ENCODE measurements at places on chromosomes 5 and 9.

DNA sequence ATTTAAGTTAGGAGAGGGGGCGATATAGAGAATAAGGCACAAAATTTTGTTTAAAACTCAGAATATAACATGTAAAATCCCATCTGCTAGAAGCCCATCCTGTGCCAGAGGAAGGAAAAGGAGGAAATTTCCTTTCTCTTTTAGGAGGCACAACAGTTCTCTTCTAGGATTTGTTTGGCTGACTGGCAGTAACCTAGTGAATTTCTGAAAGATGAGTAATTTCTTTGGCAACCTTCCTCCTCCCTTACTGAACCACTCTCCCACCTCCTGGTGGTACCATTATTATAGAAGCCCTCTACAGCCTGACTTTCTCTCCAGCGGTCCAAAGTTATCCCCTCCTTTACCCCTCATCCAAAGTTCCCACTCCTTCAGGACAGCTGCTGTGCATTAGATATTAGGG is 18.3 kb downstream of the MOCS2 start:
- DNase-seq = no peak

- DNase-seq = no peak
Measured at GRCh38 chr5:123659011-123659410, 147.0 kb downstream of the CSNK1G3 start.

GRCh38 chr9:97529363-97530076 is 28.1 kb downstream of the TMOD1 start:
- DNase-seq = no peak

DNA sequence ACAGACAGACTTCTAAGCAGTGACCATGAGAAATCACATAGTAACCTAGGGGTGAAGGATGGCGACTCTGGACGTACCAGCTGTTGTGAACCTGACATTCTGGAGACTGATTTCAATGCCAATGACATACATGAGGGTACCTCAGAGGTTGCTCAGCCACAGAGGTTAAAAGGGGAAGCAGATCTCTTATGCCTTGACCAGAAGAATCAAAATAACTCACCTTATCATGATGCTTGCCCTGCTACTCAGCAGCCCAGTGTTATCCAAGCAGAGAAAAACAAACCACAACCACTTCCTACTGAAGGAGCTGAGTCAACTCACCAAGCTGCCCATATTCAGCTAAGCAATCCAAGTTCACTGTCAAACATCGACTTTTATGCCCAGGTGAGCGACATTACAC is 38.0 kb upstream of the CCDC152 start:
- no peak for DNase-seq

- DNase-seq = no peak
Measured at GRCh38 chr5:72465601-72466563, 41.3 kb downstream of the ZNF366 start.

- no peak for DNase-seq
Measured at GRCh38 chr5:170497311-170498038, 6.3 kb upstream of the KCNIP1 start.

DNA sequence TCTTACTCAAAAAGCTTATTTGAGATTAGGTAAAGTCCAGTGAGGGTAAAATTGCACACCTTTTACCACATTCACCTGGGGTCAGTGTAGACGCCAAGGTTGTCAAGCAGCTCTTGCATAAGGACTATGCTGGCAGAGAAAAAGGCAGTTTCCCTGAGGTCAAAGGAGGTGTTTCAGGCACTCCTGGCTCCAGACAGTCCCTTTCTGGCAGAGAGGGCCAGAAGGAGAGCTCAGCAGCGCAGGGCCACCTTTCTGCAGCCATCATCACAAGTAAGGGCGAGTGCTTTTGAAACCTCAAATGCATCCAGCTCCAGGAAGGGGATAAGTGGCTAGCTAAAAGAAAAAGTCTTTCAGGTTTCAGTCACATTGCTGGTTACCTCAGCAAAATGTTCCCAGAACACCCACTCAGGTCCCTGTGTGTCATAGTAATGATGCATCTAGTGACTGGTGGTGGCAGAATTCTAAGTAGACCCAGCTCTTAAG is 16.7 kb upstream of the IL13 start:
- DNase-seq = no peak

GRCh38 chr5:133460172-133460758 is 152.1 kb downstream of the FSTL4 start:
- no peak for DNase-seq

GRCh38 chr5:115487756-115488155 is 56.8 kb downstream of the FEM1C start:
- DNase-seq = no peak

DNA sequence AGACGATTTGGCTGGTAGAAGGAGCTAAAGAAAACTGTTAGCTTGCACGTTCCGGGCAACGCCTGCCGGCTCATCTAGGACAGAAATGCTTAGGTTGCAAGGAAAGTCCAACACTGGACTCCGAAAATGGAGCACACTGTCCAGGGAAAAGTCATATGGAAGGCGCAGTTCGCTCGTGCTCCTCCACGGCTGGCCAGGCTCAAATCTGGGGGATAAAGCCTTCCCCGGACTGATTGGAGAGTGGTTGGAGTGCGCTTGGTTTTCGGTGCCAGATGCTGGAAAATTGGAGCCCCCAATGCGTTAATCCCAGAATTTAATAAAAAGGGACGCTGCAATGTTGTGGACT is 955 bp downstream of the CDH6 start:
- DNase-seq = no peak

GRCh38 chr5:171484460-171484899 is 65.0 kb downstream of the FGF18 start:
- no peak for DNase-seq

- no peak for DNase-seq
Measured at GRCh38 chr9:76292658-76293057, 101.6 kb downstream of the RFK start.

DNA sequence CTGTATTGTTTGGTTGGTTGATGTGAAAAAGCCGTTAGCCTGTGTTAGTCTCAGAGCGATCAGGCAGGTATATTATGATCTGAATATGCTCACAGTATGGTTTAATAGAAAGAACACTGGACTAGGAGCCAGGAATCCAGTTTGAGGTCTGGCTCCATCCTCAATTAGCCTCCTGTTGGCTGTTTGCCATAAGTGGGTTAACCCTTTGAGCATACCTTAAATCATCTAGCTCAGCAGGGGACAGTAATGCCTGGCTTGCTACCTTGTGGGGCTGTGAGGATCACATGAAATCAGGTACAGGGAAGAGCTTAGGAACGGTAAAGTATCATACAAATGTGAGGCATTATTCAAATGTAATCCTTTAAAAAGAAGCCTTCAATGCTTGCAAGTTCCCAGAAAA is 104.7 kb downstream of the CMYA5 start:
- DNase-seq = no peak

- no peak for DNase-seq
Measured at GRCh38 chr5:168156170-168156569, 135.3 kb upstream of the WWC1 start.

- DNase-seq = no peak
Measured at GRCh38 chr9:87035879-87036278, 88.6 kb upstream of the GAS1 start.

GRCh38 chr5:25944786-25945185 is 1093.6 kb downstream of the CDH9 start:
- DNase-seq = no peak

DNA sequence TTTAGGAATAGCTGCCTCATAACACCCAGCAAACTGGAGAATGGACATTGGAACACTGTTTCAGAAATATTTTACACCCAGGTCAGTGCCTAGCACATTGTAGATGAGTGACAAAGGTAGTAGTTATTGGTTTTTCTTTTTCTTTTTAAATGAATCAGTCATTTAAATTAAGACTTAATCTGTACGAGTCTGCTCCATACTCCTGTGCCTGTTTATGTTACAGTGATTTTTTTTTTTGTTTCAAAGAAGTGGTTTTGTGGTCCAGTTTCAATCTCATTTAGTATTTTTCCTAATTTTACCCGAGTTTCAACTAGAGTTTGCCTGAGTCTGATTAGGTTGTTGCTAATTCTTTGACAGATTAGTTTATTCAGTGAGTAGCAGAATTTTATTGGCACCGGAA is 16.2 kb downstream of the LMNB1 start:
- DNase-seq = no peak

DNA sequence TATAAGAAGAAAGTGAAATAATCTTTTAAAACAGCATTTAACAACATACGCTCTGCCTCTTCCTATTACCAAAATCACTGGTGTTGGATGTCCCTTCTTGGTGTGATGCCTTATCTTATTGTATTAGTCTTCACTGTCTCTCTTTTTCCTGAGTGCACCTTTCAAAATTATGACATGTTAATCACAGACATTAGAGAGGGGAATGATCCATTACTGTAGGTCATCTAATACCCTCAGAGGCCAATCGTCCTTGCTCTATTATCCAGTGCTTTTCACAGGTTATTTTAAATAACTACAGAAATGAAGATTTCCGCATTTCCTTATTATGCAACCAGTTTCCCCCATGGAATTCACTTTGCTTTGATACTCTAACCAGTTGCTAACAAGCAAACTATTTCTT is 1292.7 kb downstream of the MAT2B start:
- no peak for DNase-seq

- no peak for DNase-seq
Measured at GRCh38 chr9:135309763-135310125, 169.8 kb upstream of the PPP1R26 start.

- DNase-seq = no peak
Measured at GRCh38 chr5:56815658-56816545, 553 bp downstream of the MAP3K1 start.

DNA sequence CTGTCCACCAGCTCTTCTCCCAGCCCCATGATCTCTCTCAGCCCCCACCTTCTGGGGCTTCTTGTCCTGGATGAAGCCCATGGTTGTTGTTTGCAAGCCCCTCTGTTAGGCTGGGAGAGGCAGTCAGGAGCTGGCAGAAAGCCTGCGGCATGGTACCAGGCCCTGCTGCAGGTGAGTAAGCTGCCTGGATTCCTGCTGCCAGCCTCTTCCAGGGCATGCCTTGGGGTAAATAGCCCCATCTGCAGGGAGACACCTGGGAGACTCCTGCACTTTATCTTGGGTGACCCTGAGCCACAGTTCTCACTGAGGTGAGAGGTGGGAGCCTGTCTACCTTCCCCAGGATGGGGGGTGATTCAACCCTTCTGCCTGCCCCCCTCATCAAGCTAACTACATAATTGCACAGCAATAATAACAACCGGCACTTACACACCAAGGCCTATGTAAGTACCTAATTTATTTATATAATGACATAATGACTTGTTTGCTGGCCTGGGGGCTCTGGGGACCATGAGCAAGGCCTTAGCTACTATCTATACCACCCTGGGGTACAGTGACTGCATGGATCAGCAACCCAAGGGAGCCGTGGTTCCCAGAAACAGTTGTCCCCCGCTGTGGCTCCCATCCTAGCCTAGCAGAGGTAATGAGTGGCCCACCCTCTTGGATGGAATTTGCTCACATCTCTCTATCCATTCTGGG is 116.0 kb downstream of the PSD2 start:
- DNase-seq = no peak

DNA sequence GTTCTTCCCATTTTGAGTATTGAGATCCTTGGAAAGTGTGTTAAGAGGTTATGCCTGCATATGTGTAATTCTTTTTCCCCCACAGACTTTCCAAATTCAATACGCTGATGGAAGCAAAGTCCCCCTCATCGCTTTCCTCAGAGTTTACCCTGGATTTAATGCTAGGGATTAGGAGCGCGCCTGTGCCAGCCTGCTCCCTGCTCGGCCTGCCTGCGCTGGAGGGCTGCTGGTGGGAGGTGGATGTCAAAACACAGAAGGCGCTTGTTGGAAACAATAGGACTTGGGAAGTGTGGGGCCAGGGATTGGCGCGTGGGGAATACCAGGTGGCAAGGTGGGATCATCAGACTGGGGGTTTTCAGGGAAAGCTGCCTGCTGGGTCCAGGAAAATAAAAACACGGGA is 39.8 kb upstream of the PTCH1 start:
- DNase-seq = no peak

DNA sequence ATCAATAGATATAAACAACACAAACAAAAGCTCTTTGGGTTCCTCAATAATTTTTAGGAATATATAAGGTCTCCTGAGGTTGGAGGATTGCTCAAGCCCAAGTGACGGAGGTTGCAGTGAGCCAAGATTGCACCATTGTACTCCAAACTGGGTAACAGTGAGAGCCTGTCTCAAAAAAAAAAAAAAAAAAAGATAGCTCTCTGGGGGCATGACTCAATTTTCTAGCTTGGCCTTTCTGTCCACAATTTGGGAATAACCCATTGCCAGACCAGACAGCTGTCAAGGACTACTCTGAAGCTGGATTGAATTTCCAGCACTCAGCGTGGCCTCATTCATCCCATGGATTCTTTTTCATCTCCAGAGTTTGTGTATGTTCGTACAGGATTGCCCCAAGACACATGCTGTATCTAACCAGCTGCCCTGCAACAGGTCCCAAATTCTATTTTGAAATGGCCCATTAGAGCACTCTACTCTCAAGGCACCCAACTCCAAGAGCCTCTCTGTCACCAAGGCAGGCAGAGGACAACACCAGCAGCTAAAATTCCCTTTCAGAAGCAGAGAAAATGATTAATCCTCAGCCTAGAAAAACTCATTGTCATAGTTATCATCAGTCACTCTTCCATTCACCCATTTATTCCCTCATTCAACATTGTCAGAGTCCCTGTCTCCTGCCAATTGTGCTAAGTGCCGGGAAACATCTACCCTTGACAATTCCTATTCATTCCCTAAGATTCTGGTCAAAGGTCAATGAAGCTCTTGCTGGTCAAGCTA is 8.7 kb downstream of the FAM193B start:
- no peak for DNase-seq

DNA sequence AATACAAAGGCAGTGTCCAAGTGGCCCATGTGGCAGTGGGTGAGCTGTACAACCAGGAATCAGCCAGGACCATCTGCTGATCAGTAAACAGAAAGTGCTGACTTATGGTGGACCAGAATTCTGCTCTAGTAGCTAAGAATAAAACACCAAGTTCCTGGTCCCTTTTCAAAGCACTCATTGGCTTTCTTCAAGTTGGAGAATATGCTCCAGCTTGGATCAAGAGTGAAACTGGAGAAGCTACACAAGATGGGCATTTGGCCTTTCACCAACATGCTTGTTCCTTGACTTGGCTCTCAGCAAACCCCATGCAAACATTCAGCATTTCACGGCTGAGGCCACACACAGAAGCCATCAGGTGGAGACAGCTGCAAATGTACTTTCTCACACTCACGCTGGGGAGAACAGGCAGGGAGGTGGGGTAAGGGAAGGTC is 32.1 kb downstream of the MARCHF3 start:
- DNase-seq = no peak

DNA sequence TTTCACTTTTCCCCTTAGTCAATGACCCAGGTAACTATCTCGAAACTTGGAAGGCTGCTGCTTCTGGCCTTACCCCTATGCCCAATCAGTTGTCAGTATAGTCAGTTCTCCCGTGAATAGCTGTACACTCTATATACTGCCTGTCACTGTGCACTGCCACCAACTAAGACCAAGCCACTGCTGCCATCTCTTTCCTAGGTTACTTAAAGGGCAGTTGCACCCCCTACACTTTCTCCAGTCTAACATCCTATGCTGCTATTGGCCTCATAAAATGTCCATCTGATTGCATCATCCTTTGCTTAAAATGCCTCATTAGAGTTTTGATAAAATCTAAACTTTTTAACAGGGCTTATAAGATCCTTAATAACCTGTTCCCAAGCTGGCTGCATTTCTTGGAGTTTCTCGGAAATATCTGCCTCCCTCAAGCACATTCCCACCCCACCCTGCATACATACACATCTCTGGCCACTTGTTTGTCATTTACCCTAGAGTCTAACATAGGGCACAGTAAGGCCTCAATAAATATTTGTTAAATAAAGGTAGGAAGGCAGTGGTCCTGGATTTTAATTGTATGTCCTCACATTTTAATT is 32.8 kb upstream of the TNFAIP8 start:
- no peak for DNase-seq
